ENCODE measurements at places on chromosomes 5 and 9. TPM values are rescaled to one million over a fixed set of nuclear protein-coding genes. Genes with fewer than 3 reads are reported as not detected.

PCDHB9 gene
- not detected for total RNA-seq

SPATA6L gene
- 0.33 TPM for total RNA-seq

NUTM2G gene
- total RNA-seq = not detected

KIF3A gene
- 7.9 TPM for total RNA-seq

FSD1L gene
- 3.3 TPM for total RNA-seq

LHX3 gene
- not detected for total RNA-seq

SPINK13 gene
- total RNA-seq = not detected

NOXA1 gene
- total RNA-seq = 1.0 TPM

MAPK9 gene
- 38.5 TPM for total RNA-seq

WDR70 gene
- total RNA-seq = 31.6 TPM

IFNA1 gene
- total RNA-seq = not detected

SPINK1 gene
- total RNA-seq = not detected

ADRB2 gene
- total RNA-seq = 0.87 TPM

FOXD4 gene
- total RNA-seq = not detected

Measured in activated naive CD4-positive, alpha-beta T cell treated with anti-CD3 and anti-CD28 coated beads, Interleukin-2, amount 10 ng/mL, durations not matched to agents 5 hours and 36 hours (primary cell).